IMR-90 (cell line): ENCODE measurements at places on chromosomes 6 and 20. TPM values are rescaled to one million over a fixed set of nuclear protein-coding genes. Genes with fewer than 3 reads are reported as not detected.

DNA sequence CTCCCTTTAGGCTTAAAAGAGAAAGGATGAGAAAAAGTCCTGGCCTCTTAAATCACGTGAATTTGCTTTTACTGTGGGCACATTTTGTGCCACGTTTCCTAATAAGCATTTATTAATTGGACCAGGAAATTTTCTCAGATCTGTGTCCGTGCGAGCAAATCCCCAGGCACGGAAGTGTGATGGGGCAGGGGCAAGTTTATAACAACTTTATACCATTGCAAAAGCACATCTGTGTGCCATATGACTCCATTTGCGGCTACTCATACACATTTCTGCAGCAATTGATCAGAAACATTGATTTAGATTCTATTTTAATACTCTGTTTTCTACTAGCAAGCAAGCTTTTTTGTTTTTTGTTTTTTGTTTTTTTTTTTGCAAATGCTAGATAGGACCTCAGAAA, 373.2 kb downstream of the TAF4 start:
- DNase-seq: no peak

GRCh38 chr6:37980222-37980595, 160.7 kb downstream of the ZFAND3 start:
- DNase-seq: no peak

GRCh38 chr20:10857352-10858070, 183.7 kb upstream of the JAG1 start:
- DNase-seq: peak; percentile 60

- DNase-seq: no peak
Measured at GRCh38 chr6:153437193-153437592, 306.1 kb upstream of the RGS17 start.

- DNase-seq: peak; percentile 53
Measured at GRCh38 chr20:53157443-53158408, 185.6 kb downstream of the TSHZ2 start.

GRCh38 chr6:122809001-122809400, 19.9 kb downstream of the SMPDL3A start:
- DNase-seq: peak; percentile 48

DNA sequence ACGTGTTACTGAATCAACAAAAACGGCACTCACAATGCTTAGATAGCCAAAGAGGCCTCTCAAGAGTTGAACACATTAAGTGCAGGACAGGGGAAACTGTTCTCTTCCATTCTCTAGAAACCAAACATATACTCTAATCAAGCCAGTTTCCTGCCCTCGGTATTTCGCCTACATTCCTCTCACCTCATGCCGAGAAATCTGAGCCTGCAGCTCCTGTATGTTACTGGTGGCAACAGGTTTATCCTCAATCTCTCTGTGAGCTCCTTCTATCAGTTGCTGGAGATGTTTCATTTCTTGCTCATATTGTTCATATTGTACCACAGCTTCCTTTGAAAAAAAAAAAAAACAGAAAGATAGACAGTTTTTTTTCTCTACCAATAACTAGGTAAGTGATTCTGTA, 328.9 kb downstream of the SYNE1 start:
- no peak for DNase-seq

- DNase-seq: no peak
Measured at GRCh38 chr20:15318682-15319081, 981.3 kb upstream of the FLRT3 start.

DNA sequence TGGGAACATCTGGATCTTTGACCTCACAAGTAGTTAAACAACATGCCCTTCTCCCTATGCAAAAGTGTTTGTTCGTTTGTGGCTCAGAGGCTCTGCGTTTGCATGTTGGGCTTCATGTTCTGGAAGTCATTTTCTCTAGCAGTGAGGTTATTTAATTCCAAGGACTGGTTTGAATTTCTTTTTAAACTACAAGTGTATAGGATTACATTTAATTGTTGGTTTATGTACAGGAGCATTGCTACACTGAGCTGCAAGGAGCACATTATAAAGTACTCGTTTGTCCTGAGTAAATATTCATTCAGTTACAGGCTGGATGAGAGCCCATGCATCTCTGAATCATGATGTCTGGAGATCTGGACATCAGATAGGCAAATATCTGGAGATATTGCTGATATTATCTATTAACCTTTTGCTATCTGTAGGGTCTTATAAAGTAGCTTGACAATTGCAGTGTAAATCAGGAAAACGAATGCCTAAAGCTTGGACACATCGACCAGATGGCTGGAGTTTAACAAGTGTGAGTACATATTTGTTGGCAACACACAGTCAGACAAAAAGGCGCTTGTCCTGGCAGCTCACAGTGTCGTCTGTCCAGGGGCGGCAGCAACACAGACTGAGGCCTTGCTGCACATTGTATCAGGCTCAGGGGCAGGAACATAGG, 84.6 kb downstream of the PDE7B start:
- peak; percentile 75 for DNase-seq

DNA sequence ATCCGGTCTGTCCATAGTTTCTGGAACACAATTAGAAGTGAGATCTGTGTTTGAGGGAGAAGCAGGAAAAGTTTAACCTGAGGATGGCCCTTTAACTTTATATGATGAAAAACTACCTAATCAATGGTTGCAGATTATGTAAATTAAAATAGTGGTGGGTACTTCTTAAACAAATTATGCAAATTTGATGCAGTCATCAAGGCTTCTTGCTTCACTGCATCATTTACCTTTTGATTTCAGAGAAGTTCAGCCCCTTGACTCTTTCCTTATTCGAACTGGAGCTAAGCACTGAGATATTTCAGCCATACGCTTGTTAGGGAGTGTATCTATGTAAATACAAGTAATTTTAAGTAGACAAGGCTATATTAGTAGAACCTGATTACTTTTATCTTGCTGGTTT, 73.8 kb downstream of the JARID2 start:
- DNase-seq: no peak

DNA sequence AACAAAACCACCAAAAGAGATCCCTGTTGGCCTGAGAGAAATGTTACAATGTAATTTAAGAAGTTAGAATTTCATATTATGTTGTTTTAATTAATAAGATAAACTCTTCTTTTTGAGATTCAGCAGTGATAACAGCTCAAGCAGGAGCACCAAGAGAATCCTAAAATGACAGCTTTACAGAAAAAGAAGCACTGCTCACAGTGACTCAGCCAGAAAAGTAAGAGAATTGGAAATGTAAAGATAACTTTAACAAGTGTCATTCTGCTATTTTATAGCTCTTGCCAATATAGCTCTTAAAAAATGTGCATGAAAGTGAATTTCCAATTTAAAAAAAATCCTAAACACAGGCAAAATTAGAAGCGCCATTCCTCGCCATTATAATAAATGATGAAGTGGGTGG, 111.3 kb downstream of the UBE3D start:
- DNase-seq: peak; percentile 41

DNA sequence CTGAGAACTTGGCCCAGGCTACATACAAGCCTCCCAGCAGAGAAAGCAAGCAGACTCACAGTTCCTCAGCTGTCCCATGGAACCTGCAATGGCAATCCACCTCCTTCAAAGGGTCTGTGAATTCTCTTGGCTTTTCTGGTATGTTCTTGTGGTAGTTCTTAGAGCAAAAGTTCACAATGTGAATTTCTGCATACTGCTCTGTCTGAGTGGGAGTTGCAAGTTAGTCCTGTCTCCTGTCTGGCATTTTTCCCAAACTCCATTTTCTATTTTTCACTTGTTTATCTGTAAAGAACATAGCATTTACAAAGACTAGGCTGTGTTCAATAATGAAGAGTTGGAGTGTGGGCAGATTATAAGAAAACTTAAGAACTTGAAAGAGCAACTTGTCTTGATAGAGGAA, 269.9 kb downstream of the BCKDHB start:
- peak; percentile 53 for DNase-seq

The CGA gene
- total RNA-seq: not detected in 2 replicates

The PCMTD2 gene
- total RNA-seq: 28.3 and 30.3 TPM in 2 replicates

The DLK2 gene
- total RNA-seq: 0.90 and 1.1 TPM in 2 replicates

The SLC2A10 gene
- 14.7 and 15.2 TPM in 2 replicates for total RNA-seq

The BLCAP gene
- total RNA-seq: 17.7 and 23.3 TPM in 2 replicates

The MCCD1 gene
- total RNA-seq: not detected in 2 replicates
